ENCODE measurements at places on chromosomes 4 and X. TPM values are rescaled to one million over a fixed set of nuclear protein-coding genes. Genes with fewer than 3 reads are reported as not detected.

Gene STK32B
- total RNA-seq, result 14.9 TPM

Gene XAGE2
- total RNA-seq, result not detected

Gene EFHC2
- 0.21 TPM for total RNA-seq

Gene LRAT
- total RNA-seq, result not detected

Gene CSAG1
- total RNA-seq, result not detected

Gene MTNR1A
- total RNA-seq, result 1.2 TPM

Gene TRPC3
- total RNA-seq, result 0.12 TPM

Gene DGKQ
- total RNA-seq, result 8.4 TPM

Measured in A549 treated with Mapracorat at 1 μM for 4 hours (cell line).